Suprapubic skin (tissue), 4 donors: ENCODE measurements at places on chromosomes 1 and 21.
A peak's percentile ranks its signal among the peaks of the same experiment; 100 is the strongest.

DNA sequence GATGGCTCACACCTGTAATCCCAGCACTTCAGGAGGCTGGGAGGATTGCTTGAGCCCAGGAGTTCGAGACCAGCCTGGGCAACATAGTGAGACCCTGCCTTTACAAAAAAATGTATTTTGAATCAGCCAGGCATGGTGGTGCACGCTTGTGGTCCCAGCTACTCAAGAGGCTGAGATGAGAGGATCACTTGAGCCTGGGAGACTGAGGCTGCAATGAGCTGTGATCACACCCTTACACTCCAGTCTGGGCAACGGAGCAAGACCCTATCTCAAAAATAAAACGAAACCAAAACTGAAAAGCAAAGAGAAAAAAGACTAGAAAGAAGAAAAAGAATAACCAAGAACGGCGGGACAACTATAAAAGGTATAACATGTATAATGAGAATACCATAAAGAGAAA lies 15.4 kb upstream of the WNT2B start:
- H3K36me3 ChIP-seq = no peaks in the 10 kb centered on the region
- no peak overlapping the region for H3K27ac ChIP-seq
- no peak for DNase-seq
- no peaks in the 10 kb centered on the region for H3K4me1 ChIP-seq

GRCh38 chr1:110800079-110800478 lies 72.9 kb upstream of the CD53 start:
- no peaks in the 10 kb centered on the region for H3K36me3 ChIP-seq
- H3K27ac ChIP-seq = no peak overlapping the region
- no peak overlapping the region for H3K4me3 ChIP-seq
- no peaks in the 10 kb centered on the region for H3K27me3 ChIP-seq
- no peak for DNase-seq

DNA sequence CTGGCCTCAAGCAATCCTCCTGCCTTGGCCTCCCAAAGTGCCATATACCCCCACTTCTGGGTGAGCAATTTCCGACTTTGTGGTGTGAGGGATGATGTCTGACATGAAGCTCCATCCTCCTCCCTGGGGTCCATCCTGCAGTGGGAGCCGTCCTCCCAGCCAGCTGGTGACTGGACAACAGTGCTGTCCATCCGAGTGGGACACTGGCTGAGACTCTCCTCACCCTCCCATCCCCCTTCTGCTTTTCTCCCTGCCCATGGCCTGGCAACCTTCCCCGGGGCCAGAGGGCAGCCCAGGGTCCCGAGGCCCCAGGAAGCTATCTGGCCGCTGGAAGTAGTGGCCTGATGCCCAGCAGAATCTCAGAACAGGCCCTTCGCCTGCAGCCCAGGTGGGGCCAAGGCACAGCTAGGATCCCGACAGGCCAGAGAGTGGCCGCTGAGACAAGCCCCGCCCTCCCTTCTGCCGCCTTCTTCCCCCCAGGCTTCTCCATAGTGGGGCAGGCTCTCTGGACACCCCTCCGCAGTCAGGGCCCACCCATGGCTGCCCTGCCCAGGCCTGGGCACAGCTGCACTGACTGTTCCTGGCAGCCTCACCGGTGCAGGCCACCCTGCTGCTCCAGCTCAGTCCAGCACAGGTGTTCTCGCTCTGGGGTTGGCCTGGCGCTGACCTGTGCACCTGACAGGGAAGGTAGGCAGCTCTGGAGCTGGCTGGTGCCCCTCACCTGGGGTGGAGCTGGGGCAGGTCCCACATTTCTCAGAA lies 8.4 kb upstream of the FAAP20 start:
- H3K4me1 ChIP-seq = peaks cover 69% of the 10 kb centered on the region
- no peaks in the 10 kb centered on the region for H3K36me3 ChIP-seq
- peak overlapping the region; percentile 76 for H3K27ac ChIP-seq
- no peaks in the 10 kb centered on the region for H3K27me3 ChIP-seq
- DNase-seq = no peak
- H3K4me3 ChIP-seq = no peak overlapping the region

DNA sequence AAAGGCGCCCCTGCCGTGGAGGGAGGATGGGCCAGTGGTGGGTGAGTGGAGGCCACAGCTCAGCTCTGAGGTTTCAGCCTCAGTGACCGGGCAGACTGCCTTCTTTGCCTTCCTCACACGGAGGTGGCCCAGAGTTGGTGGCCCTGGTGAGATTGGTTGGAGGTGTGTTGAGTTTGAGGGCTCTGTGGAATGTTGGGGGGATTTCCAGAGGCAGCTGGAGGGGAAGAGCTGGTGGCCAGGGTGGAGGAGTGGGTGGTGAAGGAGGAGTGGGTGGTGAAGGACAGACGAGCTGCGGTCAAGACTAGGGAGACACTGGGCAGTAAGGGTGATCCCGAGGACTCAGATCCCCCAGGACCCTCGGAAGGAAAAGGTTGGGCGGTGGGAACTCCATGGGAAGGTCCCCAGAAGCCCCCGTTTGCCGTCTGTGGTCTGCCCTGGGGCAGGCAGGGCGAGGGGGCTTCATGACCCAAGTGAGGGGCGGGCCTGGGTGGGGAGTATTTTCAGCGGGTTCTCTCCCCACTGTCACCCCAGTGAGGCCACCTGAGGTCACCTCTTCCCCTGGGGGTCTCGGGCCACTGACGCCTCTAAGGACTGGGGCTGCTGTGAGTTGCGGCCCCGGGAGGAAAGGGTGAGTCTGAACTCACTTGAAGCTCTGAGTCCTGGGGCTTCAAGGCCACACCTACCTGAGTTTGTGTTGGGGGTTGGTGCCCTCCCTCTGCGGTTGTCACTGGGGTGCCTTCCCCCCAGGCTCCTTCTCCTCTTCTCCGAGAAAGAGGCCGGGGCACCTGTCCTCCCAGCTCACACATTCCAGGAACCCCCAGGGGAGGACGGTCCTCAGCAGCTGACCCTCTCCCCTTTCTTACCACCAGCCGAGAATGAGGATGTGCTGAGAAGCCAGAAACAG lies 22.7 kb upstream of the PIK3CD start:
- H3K36me3 ChIP-seq = no peaks in the 10 kb centered on the region
- H3K4me3 ChIP-seq = no peak overlapping the region
- DNase-seq = no peak

- H3K27me3 ChIP-seq = no peaks in the 10 kb centered on the region
- peaks cover 34% of the 10 kb centered on the region for H3K4me1 ChIP-seq
- H3K36me3 ChIP-seq = no peaks in the 10 kb centered on the region
- peak overlapping the region; percentile 41 for H3K27ac ChIP-seq
- H3K4me3 ChIP-seq = peak overlapping the region; percentile 63
- DNase-seq = no peak
These were observed 14.0 kb upstream of the HLCS start for GRCh38 chr21:36980280-36981048.

GRCh38 chr1:89641781-89642180 lies 8.9 kb downstream of the LRRC8C start:
- H3K4me3 ChIP-seq = no peak overlapping the region
- no peak overlapping the region for H3K27ac ChIP-seq
- no peaks in the 10 kb centered on the region for H3K4me1 ChIP-seq
- no peaks in the 10 kb centered on the region for H3K27me3 ChIP-seq

- no peaks in the 10 kb centered on the region for H3K36me3 ChIP-seq
- peaks cover 36% of the 10 kb centered on the region for H3K4me1 ChIP-seq
- H3K27me3 ChIP-seq = no peaks in the 10 kb centered on the region
- H3K4me3 ChIP-seq = peak within 1 kb of the TSS; percentile 95
- peak within 1 kb of the TSS; percentile 93 for H3K27ac ChIP-seq
These were observed at the start of gene TUT4 for GRCh38 chr1:52552505-52553361. Gene TUT4, minus strand, starts transcription at chr1:52553092. Its CDS starts 26,812 bp downstream, at chr1:52526280.

- H3K27ac ChIP-seq = no peak overlapping the region
- H3K4me1 ChIP-seq = no peaks in the 10 kb centered on the region
- no peaks in the 10 kb centered on the region for H3K27me3 ChIP-seq
- no peaks in the 10 kb centered on the region for H3K36me3 ChIP-seq
- no peak for DNase-seq
- H3K4me3 ChIP-seq = no peak overlapping the region
These were observed 83.7 kb upstream of the EDN2 start for GRCh38 chr1:41568204-41568603.

- no peak within 1 kb of the TSS for H3K27ac ChIP-seq
- H3K27me3 ChIP-seq = peaks cover 31% of the 10 kb centered on the region
- H3K4me1 ChIP-seq = peaks cover 51% of the 10 kb centered on the region
- H3K36me3 ChIP-seq = no peaks in the 10 kb centered on the region
These were observed at the start of gene TNFRSF18 for GRCh38 chr1:1206376-1206965. Gene TNFRSF18, minus strand, starts transcription at chr1:1206592. Its CDS starts 21 bp downstream, at chr1:1206571.

DNA sequence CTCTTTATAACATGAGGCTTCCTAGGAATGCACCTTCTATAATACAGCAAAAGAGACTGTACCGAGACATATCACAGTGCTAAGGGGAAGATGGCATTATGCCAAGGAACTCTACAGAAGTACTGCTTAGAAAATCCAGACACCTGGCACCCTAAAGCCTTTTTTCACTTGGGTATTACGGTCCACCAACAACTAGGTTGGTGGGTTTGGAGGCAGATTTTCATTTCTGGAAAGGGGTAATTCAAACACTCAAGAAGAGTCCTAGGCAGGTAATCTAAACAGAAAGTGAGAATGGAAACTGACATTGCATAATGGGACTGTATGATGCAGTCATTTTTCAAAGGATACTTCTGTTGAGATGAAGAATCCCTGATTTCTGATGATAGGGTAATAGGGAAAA lies 19.6 kb downstream of the SCMH1 start:
- H3K27ac ChIP-seq = no peak overlapping the region
- no peaks in the 10 kb centered on the region for H3K27me3 ChIP-seq
- peaks cover 9% of the 10 kb centered on the region for H3K36me3 ChIP-seq
- H3K4me3 ChIP-seq = no peak overlapping the region

GRCh38 chr21:39125752-39126485 lies 57.3 kb downstream of the PSMG1 start:
- H3K4me1 ChIP-seq = peaks cover 7% of the 10 kb centered on the region
- H3K36me3 ChIP-seq = no peaks in the 10 kb centered on the region
- no peak overlapping the region for H3K4me3 ChIP-seq
- no peaks in the 10 kb centered on the region for H3K27me3 ChIP-seq
- DNase-seq = no peak

- H3K36me3 ChIP-seq = peaks cover 3% of the 10 kb centered on the region
- peaks cover 7% of the 10 kb centered on the region for H3K4me1 ChIP-seq
- no peaks in the 10 kb centered on the region for H3K27me3 ChIP-seq
- H3K27ac ChIP-seq = peak overlapping the region; percentile 82
- no peak for DNase-seq
These were observed 635 bp upstream of the SYNJ1 start for GRCh38 chr21:32728456-32728839.

GRCh38 chr1:114620419-114620818 lies 39.0 kb upstream of the BCAS2 start:
- H3K36me3 ChIP-seq = peaks cover 37% of the 10 kb centered on the region
- no peak overlapping the region for H3K4me3 ChIP-seq
- no peak overlapping the region for H3K27ac ChIP-seq

- peak overlapping the region; percentile 73 for H3K27ac ChIP-seq
- H3K36me3 ChIP-seq = peaks cover 44% of the 10 kb centered on the region
- no peaks in the 10 kb centered on the region for H3K27me3 ChIP-seq
- DNase-seq = peak; percentile 79
These were observed 21.5 kb downstream of the NDUFS5 start for GRCh38 chr1:39047374-39048229.

GRCh38 chr1:184461321-184461720 lies 74.5 kb downstream of the C1orf21 start:
- DNase-seq = no peak
- H3K27ac ChIP-seq = no peak overlapping the region
- no peaks in the 10 kb centered on the region for H3K36me3 ChIP-seq
- H3K27me3 ChIP-seq = no peaks in the 10 kb centered on the region

- no peaks in the 10 kb centered on the region for H3K27me3 ChIP-seq
- H3K27ac ChIP-seq = no peak overlapping the region
- peaks cover 19% of the 10 kb centered on the region for H3K4me1 ChIP-seq
- no peak overlapping the region for H3K4me3 ChIP-seq
- no peaks in the 10 kb centered on the region for H3K36me3 ChIP-seq
These were observed 77.4 kb downstream of the PSMG1 start for GRCh38 chr21:39105836-39106235.

GRCh38 chr1:54287176-54287650 lies 87.2 kb downstream of the MRPL37 start:
- DNase-seq = peak; percentile 90
- H3K27ac ChIP-seq = peak overlapping the region; percentile 76
- H3K4me3 ChIP-seq = no peak overlapping the region
- peaks cover 63% of the 10 kb centered on the region for H3K4me1 ChIP-seq

DNA sequence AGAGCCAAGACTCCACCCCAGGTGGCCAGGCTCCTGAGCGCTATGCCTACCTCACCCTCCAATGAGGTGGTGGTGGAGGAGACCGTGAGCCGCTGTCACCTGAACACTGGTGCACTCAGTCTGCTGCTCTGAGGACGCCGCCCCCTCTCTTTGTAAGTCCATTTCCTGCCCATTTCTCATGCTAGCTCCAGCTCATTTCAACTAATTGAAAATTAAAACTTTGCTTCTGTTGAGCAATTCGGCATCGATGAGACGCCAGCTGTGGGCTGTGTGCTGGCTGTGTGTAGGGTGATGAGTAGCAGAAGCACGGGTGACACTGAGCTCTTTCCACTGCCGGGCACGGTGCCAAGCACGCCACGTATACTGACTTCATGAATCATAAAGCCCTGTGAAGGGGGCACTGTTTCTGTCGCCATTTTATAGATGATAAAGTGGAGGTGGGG lies 11.2 kb downstream of the TNFRSF1B start:
- peak overlapping the region; percentile 74 for H3K27ac ChIP-seq
- peak overlapping the region; percentile 5 for H3K4me3 ChIP-seq
- DNase-seq = peak; percentile 90
- H3K4me1 ChIP-seq = peaks cover 87% of the 10 kb centered on the region
- peaks cover 11% of the 10 kb centered on the region for H3K27me3 ChIP-seq
- H3K36me3 ChIP-seq = no peaks in the 10 kb centered on the region

GRCh38 chr1:39692152-39693074 lies 1.2 kb upstream of the HPCAL4 start:
- H3K27me3 ChIP-seq = peaks cover 67% of the 10 kb centered on the region
- no peak for DNase-seq
- H3K4me1 ChIP-seq = peaks cover 19% of the 10 kb centered on the region

DNA sequence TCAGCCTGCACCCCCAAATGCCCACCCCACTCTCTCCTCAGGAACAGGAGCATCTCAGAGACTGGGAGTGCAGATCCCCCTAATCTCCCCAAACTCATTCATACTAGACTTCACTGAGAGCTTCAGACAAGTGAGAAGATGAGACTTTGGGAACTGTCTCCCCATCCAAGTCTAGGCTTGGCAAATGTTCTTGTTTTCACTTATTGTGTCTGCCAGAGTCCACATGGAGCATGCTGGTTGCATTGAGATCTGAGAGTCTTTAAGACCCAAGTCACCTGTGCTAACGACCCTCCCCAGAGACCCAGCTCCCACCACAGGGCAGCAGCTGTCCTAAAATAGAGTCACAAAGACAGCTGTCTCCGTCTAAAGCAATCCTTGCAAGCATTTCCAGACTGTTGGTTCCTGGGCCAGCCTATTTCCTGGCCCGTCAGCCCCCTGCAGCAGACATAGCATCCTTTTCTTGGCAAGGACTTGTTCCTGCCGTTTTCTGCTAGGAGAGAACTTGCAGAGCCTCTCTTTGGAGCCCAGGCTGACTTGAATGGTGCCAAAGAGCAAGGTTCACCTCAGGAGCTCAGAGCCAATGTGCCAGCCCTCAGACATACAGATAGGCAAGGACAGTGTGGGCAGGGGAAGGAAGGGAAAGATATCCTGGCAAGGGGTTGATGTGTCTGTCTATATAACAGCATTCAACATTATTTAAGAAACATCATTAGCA lies 1.9 kb upstream of the CNTN2 start:
- H3K4me3 ChIP-seq = no peak overlapping the region
- H3K27me3 ChIP-seq = peaks cover 60% of the 10 kb centered on the region
- no peak for DNase-seq
- no peak overlapping the region for H3K27ac ChIP-seq
- H3K36me3 ChIP-seq = no peaks in the 10 kb centered on the region
